ENCODE measurements at places on chromosomes 3 and 15. TPM values are rescaled to one million over a fixed set of nuclear protein-coding genes. Genes with fewer than 3 reads are reported as not detected.

DNA sequence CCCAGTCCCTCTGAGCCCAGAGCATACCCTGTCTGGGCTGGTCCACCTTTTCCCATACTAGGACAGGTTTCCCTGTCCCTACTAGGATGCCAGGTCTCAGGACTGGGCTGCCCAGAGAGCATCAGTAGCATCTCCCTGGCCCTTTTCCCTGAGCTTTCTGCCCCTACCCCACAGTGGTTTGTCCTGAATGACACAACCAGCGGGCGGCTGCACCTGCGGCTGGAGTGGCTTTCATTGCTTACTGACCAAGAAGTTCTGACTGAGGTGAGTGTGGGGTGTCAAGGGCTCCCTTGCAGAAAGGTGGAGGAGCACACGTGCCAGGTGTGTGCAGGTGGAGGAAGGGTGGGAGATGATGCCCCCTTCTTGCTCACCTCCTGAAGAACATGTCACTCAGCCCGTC is 33.5 kb downstream of the ESYT3 start:
- H3K36me3 ChIP-seq: no peaks in the 10 kb centered on the region
- no peaks in the 10 kb centered on the region for H3K27me3 ChIP-seq
- H3K4me1 ChIP-seq: no peaks in the 10 kb centered on the region
- H3K27ac ChIP-seq: no peak overlapping the region

GRCh38 chr3:127771746-127772145 is 50.6 kb downstream of the MGLL start:
- no peak overlapping the region for H3K27ac ChIP-seq
- peaks cover 12% of the 10 kb centered on the region for H3K4me1 ChIP-seq
- H3K4me3 ChIP-seq: no peak overlapping the region
- DNase-seq: no peak
- peaks cover 39% of the 10 kb centered on the region for H3K27me3 ChIP-seq

- no peak overlapping the region for H3K4me3 ChIP-seq
- H3K4me1 ChIP-seq: no peaks in the 10 kb centered on the region
- DNase-seq: no peak
- peaks cover 12% of the 10 kb centered on the region for H3K36me3 ChIP-seq
Observed at GRCh38 chr15:89899295-89899945, 5.6 kb upstream of the AP3S2 start.

GRCh38 chr3:14227856-14228255 is 49.2 kb downstream of the LSM3 start:
- no peak overlapping the region for H3K27ac ChIP-seq
- peaks cover 17% of the 10 kb centered on the region for H3K27me3 ChIP-seq
- H3K4me1 ChIP-seq: peaks cover 43% of the 10 kb centered on the region
- no peaks in the 10 kb centered on the region for H3K36me3 ChIP-seq
- no peak overlapping the region for H3K4me3 ChIP-seq

Gene TGM5
- total RNA-seq: not detected

Gene NDUFAF3
- total RNA-seq: 49.5 TPM

- H3K27ac ChIP-seq: no peak overlapping the region
- peaks cover 10% of the 10 kb centered on the region for H3K4me1 ChIP-seq
- no peaks in the 10 kb centered on the region for H3K27me3 ChIP-seq
- no peak for DNase-seq
Observed at GRCh38 chr3:184811034-184811433, 932 bp upstream of the VPS8 start.

GRCh38 chr3:195182470-195182795 is 88.5 kb downstream of the XXYLT1 start:
- H3K27ac ChIP-seq: no peak overlapping the region
- no peaks in the 10 kb centered on the region for H3K27me3 ChIP-seq
- no peak for DNase-seq
- H3K4me3 ChIP-seq: no peak overlapping the region
- H3K36me3 ChIP-seq: no peaks in the 10 kb centered on the region

DNA sequence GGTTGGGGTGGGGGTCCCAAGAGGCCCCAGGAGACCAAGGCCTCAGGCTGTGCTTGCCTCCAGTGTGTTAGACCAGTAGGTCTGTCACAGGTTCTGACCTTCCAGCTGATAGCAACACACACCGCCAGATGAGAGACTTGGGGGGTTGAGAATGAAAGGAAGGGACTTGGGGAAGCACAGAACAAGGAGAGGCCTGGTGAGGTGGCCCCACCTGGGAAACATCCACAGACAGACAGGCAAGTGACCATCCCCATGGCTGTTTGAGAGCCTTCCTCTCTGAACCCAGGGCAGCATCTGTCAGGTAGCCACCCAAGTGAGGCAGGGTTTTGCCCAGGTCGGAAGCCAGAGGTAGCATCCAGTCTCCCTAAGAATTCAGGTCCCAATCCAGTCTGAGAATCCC is 35.0 kb upstream of the VPS8 start:
- no peak overlapping the region for H3K4me3 ChIP-seq
- no peak overlapping the region for H3K27ac ChIP-seq
- DNase-seq: no peak
- no peaks in the 10 kb centered on the region for H3K36me3 ChIP-seq
- peaks cover 43% of the 10 kb centered on the region for H3K27me3 ChIP-seq
